ENCODE measurements at places on chromosomes 4 and X.

GRCh38 chr4:98603683-98604521, 54.5 kb downstream of the TSPAN5 start:
- DNase-seq: peak; percentile 22

DNA sequence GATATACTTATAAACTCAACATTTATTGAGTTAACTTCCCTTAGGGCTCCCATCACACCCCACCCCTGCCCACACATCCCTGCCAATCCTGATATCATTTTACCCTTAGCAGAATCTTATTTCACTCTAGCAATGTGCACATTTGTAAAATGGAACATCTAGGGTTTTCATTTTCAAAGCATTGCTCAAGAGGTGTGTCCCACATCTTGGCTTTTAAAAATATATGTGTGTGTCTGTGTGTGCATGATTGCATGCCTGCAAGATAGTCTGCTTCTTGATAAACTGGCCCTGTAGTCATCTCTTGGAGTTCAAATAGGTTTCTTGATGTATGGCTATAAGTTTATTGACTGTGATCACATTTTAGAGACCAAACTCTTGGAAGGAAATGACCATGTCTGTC, 26.4 kb upstream of the EGF start:
- no peak for DNase-seq

- no peak for DNase-seq
Measured at GRCh38 chr4:32686123-32686522, 1966.0 kb downstream of the PCDH7 start.

GRCh38 chr4:115355329-115355728, 241.9 kb upstream of the NDST4 start:
- DNase-seq: no peak

DNA sequence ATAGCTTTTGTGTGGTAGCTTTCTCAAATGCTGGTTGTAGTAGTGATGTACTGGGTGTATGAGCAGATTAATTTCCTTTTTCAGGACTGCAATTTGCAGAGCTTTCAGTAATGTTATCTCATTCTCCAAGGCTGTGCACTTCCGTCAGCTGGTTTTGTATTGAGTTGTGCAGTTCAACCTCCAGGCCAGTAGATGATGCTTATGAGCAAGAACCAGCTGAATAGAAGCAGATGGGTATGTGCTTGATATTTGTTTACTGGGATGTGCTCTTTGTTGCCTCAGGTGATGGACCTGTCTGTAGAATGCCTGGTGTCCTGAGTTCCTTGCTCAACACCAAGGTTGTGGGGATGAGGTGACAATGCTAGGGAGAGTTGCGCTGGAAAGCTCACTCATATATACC, 462.8 kb downstream of the PCDH18 start:
- DNase-seq: no peak

DNA sequence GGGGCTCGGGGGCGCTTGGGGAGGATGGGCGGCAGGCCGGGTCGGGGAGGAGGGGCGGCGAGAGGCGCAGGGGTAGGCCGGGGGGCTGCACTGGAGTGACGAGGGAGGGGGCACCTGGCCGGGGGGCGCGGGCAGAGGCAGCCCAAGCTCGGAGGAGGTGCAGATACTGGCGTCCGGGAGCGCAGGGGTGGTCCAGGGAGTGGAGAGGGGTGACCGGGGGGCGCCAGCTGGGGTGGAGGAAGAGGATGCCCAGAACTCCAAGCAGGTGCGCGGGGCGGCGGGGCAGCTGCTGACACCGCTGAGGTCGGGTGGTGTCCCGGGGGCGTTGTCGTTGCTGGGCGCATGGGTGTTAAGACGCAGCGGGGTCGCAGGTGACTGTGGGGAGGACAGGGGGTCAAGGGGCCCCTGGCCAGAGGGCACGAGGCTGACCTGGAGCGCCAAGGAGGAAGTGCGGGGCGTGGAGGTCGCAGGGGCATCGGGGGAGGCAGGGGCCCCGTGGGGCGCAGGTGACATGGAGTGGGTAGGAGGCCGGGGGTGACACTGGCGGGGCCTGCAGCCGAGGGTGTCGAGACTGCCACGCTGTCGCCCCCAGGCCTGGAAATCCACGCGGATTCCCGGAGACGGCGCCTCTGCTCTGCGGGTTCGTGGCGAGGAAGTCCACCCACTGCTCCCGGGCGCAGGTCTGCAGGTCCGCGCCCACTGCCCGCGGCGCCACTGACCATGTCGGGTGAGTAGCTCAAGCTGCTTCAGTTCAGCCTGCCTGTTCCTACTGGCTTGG, 928 bp downstream of the GYG2 start:
- DNase-seq: no peak

DNA sequence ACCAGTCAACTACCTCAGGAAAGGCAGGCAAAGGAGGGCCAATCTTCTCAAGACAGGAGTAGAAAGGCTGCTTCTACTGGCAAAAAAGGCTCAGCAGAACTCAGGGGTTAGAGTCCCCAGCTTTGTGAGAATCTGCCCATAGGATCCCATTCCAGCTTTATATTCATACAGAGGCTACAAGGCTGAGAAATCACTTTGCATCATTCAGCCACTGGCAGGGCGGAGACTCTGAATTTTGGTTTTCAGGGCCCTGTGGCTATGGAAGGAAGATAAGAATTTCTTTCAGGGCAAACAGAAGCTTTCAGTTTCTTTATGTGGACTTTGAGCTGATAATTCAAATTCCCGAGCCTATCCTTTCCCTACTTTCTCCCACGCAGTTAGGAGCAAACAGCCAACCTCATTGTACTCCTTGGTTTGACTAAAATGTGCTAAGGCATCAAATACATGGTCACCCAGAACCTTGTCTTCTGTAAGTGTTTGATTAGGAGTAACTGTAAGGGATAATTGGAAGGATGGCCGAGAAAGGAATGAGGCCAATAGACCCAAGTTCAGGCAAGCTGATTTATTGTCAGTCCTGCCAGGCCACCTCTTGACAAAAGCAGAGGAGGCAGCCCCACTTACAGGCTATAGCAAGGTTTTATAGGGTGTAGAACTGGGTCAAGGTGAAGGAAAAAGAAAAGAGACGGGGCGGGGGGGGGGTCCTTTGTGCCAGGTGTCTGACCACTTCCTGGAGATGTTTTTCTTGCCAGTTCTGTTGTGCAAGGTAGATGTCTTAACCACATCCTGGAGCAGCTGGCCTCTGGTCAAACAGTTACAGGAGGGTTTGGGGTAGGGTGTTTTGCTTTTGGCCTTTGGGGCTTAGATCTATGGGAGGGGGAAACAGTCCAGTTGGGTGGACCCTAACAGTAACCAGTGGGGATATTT, 165.3 kb upstream of the PPP1R2C start:
- no peak for DNase-seq

DNA sequence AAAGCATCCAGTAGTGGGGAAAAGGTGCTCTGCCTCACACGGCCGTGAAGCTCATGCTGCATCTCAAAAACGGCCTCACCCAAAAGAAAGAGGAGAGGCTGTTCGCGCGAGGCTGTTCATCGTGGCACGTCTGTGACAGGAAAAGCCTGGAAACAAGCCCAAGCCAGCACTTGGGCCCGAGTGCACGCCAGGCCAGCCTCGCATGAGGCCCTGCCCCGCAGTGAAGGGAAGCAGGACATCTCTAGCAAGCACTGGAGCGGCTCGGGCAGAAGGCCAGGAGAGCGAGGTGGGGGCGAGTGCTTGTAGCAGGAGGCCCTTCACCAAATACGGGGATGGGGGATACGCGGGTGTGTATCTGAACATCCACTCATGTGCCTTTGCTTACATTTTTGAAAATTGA, 39.9 kb upstream of the MXD4 start:
- no peak for DNase-seq

DNA sequence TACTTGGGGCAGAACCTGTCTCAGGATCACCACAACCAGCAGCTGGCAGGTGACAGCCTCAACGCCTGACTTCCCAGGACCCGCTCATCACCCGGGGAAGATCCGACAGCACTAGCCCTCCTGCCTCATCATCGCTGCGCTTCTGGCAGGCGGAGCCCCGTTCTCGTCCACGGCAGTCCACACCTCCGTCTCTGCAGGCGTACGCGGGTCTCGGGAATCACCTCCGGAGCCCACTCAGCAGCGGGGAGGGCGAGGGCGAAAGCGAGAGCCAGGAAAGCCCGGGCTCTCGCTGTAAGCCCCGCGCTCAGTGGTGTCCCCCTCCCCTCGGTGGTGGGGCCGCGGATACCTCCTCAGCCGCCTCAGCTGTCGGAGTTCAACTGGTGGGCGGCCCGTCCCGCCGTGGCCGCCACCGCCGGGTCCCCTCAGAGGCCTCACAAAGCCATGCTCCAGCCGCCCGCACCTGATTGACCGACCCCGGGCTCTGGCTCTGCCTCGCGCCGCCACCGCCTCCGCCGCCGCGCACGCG, 518 bp upstream of the CNKSR2 start:
- DNase-seq: no peak

- no peak for DNase-seq
Measured at GRCh38 chrX:146863566-146863965, 49.0 kb upstream of the CXorf51A start.

DNA sequence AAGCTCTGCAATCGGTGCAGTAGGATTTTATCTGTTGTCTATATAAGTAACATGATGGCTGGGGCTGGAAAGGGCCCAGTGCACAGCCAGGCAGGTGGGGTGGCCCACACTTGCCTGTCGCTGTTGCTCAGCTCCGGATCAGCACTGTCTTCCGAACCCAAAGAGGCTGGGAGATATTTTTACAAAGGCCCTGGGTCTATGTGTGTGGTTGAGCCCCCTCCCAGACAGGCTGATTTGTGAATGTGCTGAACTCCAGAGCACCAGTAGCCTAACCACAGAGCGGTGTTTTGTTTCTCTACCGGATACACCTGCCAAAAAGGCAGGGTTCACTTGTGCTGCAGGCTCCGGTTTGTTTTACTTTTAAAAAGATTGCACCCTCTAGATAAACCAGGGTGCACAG, 33.5 kb upstream of the CHRNA9 start:
- no peak for DNase-seq

- peak; percentile 72 for DNase-seq
Measured at GRCh38 chr4:15702941-15703403, at the start of gene BST1. Gene BST1, plus strand, starts transcription at chr4:15703065. Its CDS starts 80 bp downstream, at chr4:15703145.

DNA sequence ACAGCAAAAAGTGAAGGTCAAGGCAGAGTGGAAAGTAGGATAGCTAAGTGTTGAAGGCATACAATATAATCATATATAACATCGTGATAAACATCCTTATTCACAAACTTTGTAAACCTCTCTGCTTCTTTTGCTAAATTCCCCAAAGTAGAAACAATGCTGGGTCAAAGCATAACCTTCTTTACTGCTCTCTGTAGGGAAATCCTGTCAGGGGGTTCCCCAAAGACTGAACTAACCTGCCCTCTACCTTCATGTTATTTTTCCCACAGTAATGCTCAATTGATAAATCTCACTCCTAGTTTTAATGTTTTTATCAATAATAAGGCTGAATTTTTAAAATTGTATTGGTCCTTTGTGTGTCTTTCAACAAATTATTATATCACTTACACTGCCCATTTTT, 55.7 kb downstream of the DCHS2 start:
- no peak for DNase-seq

DNA sequence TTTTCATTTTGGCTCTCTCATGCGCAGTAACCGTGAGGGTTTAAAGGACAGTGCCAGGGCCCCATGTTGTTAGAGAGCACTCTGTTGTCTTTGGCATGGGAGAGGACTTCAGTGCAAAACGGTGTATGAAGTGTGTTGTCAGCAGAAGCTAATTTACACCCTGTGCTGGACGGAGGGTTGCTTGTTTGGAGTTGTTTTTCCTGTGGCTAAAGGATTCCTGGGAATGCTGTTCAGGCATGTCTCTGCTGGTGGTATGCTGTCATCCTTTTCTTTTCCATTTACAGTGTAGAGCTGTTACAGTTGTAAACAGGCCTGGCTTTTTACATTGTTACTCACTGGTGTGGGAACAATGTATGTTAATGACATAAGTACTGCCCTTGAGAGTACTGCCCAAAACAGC, 206.3 kb downstream of the CBR4 start:
- DNase-seq: peak; percentile 70

DNA sequence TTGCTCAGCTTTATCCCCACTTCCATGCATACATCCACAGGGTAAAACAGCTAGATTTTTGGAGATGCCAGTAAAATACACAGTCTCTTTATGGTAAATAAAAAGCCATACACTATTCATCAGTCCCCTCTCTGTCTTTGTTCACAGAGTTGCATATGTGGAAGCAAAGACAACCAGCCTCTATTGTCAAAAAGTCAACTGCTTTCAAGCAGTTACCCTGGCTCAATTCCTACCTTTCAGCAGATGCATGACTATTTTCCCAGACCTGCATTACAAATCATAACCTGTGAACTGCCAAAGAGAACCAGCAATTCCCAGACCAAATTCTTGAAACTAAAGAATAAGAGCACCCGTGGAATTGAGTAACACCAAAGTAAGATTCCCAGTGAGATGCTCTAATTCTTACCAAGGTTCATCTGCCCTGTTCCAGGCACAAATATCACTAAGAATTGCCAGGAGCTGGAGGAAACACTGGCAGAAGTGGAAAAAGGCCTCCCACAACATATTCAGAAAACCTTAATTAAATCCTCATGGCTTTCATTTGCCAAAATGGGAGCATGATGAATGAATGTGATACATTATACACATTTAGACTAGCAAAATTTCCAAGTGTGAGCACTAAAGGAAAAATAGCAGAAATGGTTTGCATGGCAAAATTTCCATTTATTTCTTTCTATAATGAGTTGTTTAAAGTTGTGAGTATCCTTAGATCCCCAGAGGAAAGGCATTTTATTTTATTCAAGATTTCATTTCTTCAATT, 391.2 kb upstream of the ADGRL3 start:
- DNase-seq: no peak

GRCh38 chr4:98484031-98484430, 174.4 kb downstream of the TSPAN5 start:
- peak; percentile 20 for DNase-seq

DNA sequence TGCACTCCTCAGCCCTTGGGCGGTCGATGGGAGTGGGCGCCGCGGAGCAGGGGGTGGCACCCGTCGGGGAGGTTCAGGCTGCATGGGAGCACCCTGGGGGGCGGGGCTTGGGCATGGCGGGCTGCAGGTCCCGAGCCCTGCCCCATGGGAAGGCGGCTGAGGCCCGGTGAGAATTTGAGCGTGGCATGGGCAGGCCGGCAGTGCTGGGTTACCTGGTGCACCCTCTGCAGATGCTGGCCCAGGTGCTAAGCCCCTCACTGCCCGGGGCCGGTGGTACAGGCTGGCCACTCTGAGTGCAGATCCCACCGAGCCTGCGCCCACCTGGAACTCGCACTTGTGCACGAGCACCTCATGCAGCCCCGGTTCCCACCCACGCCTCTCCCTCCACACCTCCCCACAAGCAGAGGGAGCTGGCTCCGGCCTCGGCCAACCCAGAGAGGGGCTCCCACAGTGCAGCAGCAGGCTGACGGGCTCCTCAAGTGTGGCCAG, 556.3 kb downstream of the GALNTL6 start:
- DNase-seq: no peak

DNA sequence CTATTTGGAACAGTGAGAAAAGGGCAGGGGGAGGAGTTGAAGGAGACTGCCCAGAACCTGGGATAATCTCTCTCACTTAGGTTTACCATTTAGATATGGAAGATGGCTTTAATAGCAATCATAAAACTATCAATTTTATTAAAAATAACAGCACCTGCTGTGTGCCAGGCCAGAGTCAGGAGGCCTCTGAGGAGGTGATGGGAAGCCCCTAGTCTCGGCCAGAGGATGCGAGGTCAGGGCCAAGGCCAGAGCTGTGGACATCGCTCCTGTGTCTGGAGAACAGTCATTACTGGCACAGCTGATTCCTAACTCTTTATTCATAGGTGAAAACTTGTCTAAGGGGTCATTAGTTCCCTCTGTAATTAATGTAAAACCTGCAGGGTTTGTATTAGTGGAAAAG, 4.2 kb upstream of the IQSEC2 start:
- no peak for DNase-seq
